ENCODE measurements at places on chromosomes 5 and 9.

DNA sequence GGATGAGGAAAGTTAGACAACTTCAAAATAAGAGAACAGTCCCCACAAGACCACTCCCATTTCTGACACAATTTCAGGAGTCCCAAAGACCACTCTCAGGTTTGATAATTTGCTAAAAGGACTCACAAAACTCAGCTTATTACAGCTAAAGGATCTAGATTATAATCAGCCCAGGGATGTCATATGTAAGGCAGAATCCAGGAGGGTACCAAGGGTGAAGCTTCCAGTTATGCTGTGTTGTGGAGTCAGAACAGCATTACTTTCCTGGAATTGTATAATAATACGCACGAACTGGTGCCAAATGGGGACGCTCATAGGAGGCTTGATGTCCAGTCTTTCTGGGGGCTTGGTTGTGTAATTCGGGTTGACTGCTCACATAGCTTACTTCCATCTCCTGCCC, 55.4 kb downstream of the SLC27A6 start:
- DNase-seq: no peak

- DNase-seq: no peak
Measured at GRCh38 chr5:176741561-176742211, 68.7 kb upstream of the UNC5A start.

- no peak for DNase-seq
Measured at GRCh38 chr5:7385681-7386080, 10.3 kb upstream of the ADCY2 start.

- no peak for DNase-seq
Measured at GRCh38 chr9:131324736-131325679, 35.5 kb downstream of the PLPP7 start.

DNA sequence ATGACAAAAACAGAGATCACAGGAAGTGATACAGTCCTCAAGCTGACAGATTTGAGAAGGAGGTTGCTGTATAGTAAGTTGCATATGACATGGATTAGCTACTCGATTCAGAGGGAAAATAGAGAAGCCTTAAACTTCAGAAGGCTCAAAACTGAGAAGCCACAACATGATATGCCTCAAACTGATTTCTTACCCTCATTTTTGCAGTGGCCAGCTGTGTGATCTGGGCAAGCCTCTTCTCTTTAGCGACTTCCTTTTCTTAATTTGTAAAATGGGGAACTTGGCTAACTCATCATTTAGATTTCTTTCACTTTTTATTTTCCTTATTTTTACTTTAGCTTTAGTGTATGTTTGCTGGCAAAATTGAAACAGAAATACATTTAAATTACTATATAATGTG, 421.1 kb downstream of the KIF4B start:
- DNase-seq: no peak

DNA sequence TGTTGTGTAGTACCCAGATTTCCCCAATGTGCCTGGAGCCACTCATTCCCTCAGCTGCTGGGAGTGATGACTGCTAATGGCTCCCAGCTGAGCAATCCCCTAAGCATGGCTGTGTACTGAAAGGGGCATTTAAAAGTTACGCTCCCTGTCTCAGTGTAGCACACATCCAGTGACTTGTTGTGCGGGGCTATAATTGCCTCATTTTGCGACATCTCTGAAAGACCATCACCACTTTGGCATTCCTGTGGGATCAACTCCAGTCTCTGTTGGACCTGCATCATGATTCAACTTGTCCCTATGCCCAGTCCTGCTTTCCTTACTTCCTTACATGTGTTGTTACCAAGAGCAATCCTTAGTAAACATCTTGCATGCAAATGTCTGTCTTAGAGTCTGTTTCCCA, 201.2 kb upstream of the MPDZ start:
- no peak for DNase-seq

DNA sequence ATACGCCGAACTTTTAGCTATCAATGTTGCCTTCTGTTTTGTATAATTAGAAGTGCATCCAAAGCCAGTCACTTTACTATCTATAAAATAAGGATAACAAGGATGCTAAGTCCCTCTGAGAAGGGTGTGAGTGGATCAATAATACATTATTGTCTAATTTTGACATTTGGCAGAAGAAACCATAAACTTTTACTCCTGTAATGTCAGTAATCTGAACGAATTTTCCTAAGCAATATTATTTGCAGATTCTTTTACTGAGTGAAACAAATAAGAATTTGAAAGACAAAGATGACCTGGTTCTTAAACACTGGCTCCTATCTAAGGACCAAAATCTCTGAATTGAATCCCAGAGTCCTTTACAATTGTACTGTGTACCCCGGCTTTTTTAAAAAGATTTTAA, 126.6 kb upstream of the TMEM161B start:
- DNase-seq: no peak

GRCh38 chr9:137970098-137970497, 92.5 kb downstream of the CACNA1B start:
- DNase-seq: no peak

GRCh38 chr5:126233256-126233655, 190.0 kb upstream of the GRAMD2B start:
- no peak for DNase-seq

DNA sequence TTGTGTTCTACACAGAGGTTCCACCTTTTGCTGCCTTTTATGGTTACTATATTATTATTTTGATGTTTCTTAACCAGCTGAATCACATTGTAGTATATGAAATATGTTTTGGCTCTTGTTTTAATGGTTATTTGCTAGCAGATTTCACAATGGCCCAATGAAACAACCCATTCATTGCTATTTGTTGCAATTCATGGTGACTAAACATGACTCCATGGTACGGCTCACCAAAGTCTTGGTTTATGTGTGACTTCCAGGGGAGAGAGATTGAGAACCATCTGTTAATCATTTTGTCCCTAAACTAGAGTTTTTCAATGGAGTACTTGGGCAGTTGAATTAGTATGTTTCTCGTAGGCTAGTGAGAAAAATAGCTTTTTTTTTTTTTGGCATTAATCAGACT, 108.4 kb downstream of the GHR start:
- no peak for DNase-seq

DNA sequence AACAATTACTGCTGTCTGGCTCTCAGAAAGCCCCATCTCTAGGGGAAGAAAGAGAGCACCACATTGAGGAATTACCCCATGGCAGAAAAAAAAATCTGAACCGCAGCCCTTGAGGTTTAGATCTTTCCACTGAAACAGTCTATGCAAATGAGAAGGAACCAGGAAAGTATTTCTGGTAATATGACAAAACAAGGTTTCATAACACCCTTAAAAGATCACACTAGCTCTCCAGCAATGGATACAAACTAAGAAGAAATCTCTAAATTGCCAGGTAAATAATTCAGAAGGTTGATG, 427.1 kb downstream of the PRELID2 start:
- DNase-seq: no peak

DNA sequence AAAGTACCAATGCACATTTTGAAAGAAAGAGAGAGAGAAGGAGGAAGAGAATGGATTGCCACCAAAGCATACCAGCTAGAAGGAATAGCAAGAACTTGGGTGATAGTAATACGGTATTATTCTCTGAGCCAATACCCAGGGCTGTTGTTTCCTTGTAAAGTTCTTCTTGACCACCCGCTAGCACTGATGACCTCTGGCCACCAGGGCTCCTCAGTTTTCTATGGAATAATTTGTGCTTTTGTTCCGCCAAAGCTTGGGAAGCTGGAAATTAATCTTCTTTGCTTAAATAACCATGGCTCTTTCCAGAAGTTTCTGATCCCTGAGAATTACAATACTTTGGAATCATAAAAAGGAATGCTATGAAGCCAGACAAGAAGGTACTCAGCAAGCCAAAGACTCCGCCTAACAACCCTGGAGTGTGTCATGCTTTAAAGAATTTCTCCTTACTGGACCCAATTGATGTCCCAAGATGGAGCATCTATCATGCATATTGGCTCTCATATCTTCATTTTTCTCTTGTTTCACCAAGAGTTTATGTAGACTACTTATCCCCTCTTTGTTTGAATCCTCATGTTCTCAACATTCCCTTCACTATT, 29.8 kb downstream of the OR2K2 start:
- DNase-seq: no peak

- DNase-seq: no peak
Measured at GRCh38 chr5:6759983-6760382, 46.8 kb downstream of the TENT4A start.

DNA sequence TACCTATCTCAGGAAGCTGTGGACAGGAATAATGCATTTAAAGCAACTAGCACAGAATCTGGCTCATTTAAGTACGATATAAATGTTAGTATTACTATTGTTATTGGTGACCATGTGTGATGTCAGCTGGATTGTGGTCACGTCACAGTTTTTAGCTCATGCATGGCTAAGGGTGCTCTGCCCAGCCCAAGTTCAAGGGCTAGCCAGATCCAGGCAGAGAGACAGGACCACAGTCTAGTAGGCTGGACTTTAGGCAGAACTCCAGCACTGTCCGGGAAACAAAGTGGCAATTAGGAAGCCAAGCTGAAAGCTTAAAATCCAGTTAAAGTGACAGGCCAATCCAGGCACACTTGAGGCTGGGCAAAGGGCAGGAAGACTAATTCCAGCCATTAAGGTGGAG, 273.6 kb downstream of the ADAMTSL1 start:
- DNase-seq: no peak

GRCh38 chr9:127137640-127138360, 15.4 kb upstream of the ANGPTL2 start:
- no peak for DNase-seq

GRCh38 chr9:5708414-5708813, 79.5 kb downstream of the RIC1 start:
- no peak for DNase-seq

DNA sequence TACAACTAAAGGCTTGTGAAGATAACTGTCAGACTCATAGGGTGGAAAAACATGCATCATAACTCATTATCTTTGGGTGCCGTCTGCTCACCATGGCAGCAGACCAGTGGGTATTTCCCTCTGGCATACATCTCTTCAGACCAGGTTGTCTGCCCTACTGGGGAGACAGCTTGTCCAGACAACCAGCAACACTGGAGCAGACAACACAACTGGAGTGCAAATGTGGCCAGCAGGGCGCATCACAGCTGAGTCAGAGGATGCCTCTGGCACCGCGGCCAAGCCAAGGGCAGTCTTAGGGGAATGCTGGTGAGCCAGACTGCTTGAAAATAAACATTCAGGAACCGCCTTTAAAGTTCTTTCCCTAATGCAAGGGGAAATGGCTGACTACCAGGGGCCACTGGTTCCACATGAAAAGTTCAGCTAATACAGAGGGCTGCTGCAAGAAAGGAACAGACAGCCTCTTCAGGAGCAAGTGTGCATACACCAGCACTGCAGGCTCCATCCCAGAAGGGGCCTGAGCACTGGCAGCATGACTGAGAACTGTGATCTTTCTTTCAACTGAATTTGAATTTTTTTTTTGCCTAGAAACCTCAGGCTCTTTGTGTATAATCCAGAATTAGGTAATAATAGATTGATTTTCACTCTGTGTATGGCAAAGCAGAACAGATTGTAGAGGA, 77.3 kb downstream of the MAMDC2 start:
- DNase-seq: no peak

GRCh38 chr9:117035546-117035945, 348.4 kb downstream of the TRIM32 start:
- DNase-seq: no peak

DNA sequence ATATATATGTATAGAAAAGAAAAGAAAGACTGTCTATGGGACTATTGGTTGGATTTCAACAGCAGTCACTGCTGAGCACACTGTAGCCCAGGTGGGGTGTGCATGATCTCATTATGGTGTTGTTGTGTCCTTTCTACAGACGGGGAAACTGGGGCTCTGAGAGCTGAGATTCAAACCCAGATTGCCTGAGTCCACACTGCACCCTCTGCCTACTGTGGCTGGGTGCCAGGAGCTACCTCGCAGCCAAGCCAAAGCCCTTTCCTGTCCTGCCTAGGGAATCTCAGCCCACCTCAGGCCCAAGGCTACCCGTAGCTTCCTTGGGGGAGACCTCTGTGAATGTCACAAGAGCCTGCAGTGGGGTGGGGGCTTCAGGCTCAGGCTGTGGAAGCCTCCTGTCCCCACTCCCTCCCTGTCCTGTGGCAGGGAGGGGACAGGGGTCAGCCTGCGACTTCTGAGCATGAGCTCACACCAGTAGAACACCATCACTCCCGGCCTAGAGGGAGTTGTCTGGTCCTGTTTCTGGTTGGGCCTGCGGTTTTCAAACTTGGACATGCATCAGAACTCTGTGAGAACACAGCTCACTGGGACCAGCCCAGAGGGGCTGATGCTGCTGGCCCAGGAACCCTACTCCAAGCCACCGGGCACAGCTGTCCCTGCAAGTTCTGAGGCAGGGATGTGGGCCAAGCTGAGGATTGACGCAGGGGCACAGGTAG, 7.9 kb upstream of the NINJ1 start:
- no peak for DNase-seq

DNA sequence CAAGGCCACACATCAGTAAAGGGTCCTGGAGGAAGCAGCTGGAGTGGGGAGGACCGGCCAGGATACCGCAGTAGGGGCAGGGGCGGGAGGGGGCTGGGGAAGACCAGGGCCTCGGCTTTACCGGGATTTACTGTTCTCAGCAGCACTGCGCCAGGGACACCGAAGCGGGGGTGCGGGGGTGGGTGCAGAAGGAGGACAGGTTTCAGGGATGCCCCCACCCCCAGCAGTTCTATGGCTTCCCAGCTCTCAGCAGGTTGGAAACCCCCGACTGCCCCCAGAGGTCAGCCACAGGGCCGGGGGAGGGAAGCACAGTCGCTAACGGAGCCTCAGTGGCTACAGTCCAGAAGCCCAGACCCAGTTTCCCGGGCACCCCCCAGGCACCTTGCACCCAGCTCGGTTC, 21.3 kb downstream of the NR5A1 start:
- DNase-seq: no peak

DNA sequence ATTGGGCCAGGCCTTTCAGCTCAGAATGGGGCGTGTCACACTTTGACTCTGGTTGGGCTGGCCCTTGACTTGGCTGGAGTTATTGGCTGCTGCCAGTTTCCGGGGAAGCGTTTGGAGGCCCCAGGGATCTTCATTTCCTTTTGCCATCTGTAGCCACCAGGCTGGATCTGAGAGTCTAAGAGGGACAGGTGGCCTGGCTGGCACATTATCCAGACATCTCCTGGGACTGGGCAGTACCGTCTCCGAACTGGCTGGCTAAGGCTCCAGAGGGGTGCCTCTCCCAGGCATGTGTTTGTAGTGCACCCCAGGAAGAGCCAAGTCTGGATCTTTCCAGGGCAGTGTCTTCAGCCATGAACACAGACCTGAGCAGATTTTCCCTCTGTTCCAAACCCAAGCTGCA, 9.7 kb upstream of the JADE2 start:
- DNase-seq: no peak

GRCh38 chr9:133126697-133127339, 5.8 kb upstream of the RALGDS start:
- DNase-seq: no peak

- DNase-seq: peak; percentile 65
Measured at GRCh38 chr5:150409638-150410523, 2.8 kb downstream of the CD74 start.

GRCh38 chr9:29945012-29945411, 2371.7 kb upstream of the C9orf72 start:
- DNase-seq: no peak

DNA sequence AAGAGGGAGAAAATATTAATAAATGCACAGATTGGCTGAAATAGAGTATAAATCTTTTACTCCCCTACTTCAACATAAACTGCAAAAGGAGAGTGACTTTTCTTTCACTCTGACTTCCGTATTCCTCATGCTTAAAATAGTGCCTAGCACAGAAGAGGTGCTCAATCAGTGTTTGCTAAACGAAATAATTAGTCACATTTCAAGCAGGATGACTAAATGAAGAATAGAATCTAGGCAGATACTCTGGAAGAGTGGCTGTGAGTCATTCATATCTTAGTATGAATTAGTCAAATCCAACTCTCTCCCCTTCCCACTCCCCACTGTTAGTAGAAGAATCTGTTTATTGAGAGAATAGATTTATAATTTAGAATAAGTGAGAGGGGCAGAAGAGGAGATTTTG, 4.8 kb downstream of the CD274 start:
- no peak for DNase-seq

Measured in NCI-H1105 treated with DMSO at 0.1 percent for 48 hours (cell line).